ENCODE measurements at places on chromosomes 6 and 20.

- DNase-seq = no peak
Observed at GRCh38 chr20:50772420-50773185, 22.3 kb upstream of the BCAS4 start.

DNA sequence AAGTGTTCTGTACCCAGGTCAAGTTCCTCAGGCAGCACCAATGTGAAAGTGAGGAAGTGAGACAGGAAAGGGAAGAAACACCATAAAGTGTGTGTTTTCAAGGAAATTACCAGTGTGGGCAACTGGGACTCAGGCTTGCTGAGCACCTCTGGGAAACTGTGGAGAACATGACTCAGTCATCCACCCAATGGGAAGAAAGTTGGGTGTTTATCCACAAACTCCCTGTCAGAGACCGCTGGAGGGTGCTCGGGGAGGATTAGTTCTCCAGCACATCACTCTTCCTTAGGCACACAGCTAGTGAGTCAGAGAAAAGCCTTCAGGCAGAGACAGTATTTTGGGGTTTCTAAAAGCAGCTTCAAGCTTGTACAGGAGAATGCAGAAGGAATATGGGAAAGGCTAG is 93.6 kb downstream of the PCSK2 start:
- DNase-seq = no peak

GRCh38 chr20:58133020-58133808 is 95.2 kb downstream of the ANKRD60 start:
- no peak for DNase-seq

- no peak for DNase-seq
Observed at GRCh38 chr6:136683209-136683941, 108.9 kb downstream of the MAP3K5 start.

DNA sequence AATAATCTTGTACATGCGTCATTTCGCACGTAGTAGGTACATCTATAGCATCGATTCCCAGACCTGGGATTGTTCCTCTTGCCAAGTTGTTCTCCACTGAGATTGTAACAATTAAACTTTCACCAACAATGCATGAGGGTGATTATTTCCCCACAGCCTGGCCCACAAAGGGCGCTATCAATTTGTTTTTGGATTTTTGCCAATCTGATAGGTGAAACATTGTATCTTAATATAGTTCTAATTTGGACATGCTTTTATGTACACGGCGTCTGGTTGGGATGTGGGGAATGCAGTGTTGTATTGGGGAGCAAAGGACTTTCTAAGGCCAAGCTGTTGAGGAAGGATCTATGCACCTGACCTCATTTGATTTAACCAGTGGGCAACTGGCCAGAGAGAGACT is 59.5 kb downstream of the VEGFA start:
- no peak for DNase-seq

DNA sequence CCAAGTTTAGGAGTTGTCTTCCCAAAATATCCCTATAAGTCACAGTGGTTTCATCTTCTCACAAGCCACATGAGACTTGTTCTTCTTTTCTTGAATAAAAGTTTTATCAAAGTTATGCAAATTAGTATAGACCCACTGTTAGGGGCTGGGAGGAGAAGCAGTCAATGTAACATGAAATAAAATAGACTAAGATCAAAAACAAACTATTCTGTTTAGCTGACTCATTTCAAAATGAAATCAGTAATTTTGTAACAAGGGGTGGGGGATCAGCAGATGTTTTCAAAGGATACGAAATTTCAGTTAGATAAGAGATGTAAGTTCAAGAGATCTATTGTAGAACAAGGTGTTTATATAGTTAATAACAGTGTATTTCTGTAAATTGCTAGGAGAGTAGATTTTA is 339.6 kb upstream of the PRDM1 start:
- DNase-seq = no peak

Measured in 8988T (cell line).